ENCODE measurements at places on chromosomes 3 and 15.

GRCh38 chr3:49119036-49119435 lies 1.6 kb downstream of the USP19 start:
- DNase-seq = no peak

GRCh38 chr15:59304034-59304795 lies 68.5 kb downstream of the MYO1E start:
- no peak for DNase-seq

- no peak for DNase-seq
Measured at GRCh38 chr15:101028321-101028720, 109.2 kb downstream of the LRRK1 start.

GRCh38 chr3:50237754-50238548 lies 1.9 kb downstream of the GNAI2 start:
- peak; percentile 94 for DNase-seq

GRCh38 chr15:80585544-80586018 lies 109.5 kb upstream of the ABHD17C start:
- DNase-seq = no peak

GRCh38 chr3:110815008-110815583 lies 256.5 kb upstream of the NECTIN3 start:
- DNase-seq = peak; percentile 11

Data from hepatic stellate cell (primary cell).